ENCODE measurements at places on chromosomes 7 and 10.

DNA sequence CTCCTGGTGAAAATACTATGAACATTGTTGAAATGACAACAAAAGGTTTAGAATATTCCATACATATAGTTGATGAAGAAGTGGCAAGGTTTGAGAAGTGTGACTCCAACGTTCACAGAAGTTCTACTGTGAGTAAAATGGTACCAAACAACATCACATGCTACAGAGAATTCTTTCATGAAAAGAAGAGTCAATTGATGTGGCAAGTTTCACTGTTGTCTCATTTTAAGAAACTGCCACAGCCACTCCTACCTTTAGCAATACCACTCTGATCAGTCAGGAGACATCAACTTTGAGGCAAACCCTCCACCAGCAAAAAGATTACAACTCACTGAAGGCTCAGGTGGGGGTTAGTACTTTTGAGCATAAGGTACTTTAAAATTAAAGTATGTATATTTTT lies 693.3 kb downstream of the GRID1 start:
- no peak for DNase-seq

GRCh38 chr7:108138911-108139310 lies 8.8 kb upstream of the LAMB4 start:
- no peak for DNase-seq

DNA sequence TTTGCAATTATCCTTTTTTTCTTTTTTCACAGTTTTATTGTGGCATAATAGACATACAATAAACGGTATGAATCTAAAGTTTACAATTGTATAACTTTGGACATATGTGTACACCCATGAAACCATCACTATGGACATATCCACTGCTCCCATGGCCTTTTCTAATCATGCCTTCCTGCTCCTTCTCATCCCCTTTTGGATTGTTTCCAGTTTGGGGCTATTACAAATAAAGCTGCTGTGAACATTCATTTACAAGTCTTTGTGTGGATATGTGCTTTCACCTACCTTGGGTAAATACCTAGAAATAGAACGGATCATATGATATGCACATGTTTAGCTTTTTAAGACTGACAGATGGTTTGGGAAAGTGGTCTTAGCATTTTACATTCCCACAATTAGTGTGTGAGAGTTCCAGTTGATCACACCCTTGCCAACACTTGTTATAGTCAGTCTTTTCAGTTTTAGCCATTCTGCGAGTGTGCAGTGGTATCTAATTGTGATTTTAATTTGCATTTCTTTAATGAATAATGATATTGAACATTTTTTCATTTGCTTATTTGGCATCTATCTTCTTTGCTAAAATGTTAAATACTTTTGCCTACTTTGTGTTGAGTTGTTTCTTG lies 120.9 kb upstream of the KAT6B start:
- DNase-seq = no peak

- no peak for DNase-seq
These were observed 44.2 kb upstream of the PCBD1 start for GRCh38 chr10:70932392-70933196.

DNA sequence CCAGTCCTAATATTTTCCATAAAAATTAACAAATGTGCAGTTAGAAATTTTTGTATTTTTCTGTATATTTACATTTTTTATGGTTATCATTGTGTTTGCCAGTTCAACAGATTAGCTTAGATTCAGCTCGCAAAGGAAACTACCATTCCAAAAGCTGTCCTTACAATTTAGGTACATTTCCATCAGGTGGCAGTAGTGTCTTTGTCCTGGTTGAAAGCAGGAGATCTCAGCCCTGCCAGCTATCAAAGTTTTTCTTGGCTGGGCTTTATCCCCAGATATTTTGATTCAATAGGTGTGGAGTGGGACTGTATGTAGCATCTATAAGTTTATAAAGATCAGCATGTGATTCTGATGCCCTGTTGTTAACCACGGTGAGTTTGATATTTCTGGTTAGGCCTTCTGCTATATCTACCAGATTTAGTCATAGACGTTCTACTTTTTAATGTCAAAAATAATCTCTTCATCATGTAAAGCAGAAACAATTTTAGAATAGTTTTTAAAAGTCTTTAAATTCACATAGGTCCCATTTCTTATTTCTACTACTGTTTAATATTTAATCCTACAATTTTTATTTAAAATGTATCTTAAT lies 15.5 kb upstream of the ICA1 start:
- DNase-seq = no peak

DNA sequence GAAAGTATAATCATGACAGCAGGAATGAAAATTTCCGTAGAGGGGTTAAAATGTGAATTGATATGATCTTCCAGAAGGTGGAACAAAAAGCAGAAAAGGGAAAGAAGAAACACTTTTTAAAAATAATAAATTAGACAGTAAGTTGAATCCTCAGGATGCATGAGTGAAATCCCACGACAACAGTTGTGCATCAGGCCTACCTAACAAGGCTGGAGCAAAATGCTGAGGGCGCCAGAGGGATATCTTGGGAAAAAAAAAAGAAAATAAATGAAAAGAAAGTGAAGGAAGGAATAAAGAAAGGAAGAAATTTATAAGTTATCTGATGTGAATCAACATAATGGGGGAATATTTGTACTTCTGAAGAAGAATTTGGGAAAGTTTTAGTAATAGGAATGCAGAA lies 13.0 kb upstream of the HUS1 start:
- no peak for DNase-seq

DNA sequence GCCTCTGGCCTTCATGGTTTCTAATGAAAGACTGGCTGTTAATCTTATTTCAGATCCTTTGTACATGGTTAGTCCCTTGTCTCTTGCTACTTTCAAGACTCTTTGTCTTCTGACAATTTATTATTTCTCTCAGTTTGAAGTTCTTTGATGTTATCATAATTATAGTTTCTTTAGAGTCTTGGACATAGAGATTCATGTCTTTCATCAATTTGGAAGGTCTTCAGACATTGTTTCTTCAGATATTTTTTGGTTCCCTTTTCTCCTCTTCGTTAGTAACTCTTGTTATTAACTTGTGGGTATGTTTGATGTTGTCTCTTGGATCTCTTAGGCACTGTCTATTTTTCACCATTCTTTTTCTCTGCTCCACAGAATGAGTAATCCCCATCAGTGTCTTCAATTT lies 8.7 kb downstream of the ZNF37A start:
- no peak for DNase-seq

- DNase-seq = no peak
These were observed 27.2 kb downstream of the HTR5A start for GRCh38 chr7:155097338-155097737.

Data from CD4-positive, alpha-beta T cell treated with Interleukin-4 for 1 hour (primary cell).